Caki2 (cell line): ENCODE measurements at places on chromosomes 2 and 18. TPM values are rescaled to one million over a fixed set of nuclear protein-coding genes. Genes with fewer than 3 reads are reported as not detected.
A peak's percentile ranks its signal among the peaks of the same experiment; 100 is the strongest.

DNA sequence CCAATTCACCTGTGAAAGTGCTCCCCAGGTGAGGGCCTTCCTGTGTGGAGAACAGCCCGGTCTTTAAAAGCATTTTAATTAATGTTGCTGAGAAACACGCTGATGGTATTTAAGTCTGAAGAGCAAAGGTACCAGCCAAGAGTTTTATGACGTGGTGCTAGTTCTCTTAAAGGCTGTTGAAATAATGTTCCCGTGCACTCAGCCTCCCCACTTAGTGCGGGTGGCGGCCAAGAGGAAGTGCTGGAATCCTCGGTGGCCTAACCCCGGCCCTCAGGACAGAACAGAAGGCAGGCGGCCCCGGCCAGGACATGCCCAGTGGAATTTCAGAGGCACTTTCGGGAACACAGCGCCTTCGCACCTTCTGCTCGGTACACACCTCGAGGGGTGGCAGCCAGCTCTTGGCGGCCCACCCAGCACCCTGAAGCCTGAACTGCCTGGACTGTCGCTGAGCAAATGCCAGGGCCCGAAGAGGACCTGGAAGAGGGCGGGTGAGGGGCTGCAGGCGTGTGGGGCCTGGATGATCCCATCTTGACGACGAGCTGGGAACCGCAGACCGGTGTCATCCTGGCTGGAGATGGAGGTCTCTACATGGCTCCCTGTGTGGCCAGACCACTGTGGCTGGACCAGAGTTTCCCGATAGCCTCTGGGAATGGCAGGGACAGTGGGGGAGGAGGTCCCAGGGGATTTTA is 142.9 kb downstream of the ASB1 start:
- DNase-seq: no peak

DNA sequence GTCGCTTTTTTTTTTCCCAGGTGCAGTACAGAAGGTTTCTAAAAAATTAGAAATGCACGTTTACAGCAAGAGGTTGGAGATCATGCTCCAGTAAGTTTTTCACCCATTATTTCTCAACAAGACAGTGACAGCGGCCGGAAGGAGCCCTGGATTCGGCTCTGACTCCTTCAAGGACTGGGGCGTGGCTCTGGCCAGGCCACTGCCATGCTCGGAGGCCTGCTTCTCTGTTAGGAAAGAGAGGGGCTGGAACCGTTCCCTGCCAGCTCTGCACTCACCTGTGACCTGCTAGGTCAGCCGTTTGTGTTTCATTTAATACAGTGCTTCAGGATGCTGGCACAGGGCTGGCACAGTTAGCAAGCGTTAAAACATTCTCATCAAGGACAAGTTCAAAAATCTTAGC is 6.7 kb upstream of the IAH1 start:
- DNase-seq: peak; percentile 67

- peak; percentile 57 for DNase-seq
Observed at GRCh38 chr2:201126308-201127151, 10.6 kb downstream of the CFLAR start.

The MRPL33 gene
- total RNA-seq: 288 and 289 TPM in 2 replicates

The ANKRD30B gene
- not detected in 2 replicates for total RNA-seq

- no peak for DNase-seq
Observed at GRCh38 chr2:144326825-144327224, 193.1 kb downstream of the ZEB2 start.

The CEP76 gene
- 21.5 and 22.4 TPM in 2 replicates for total RNA-seq

DNA sequence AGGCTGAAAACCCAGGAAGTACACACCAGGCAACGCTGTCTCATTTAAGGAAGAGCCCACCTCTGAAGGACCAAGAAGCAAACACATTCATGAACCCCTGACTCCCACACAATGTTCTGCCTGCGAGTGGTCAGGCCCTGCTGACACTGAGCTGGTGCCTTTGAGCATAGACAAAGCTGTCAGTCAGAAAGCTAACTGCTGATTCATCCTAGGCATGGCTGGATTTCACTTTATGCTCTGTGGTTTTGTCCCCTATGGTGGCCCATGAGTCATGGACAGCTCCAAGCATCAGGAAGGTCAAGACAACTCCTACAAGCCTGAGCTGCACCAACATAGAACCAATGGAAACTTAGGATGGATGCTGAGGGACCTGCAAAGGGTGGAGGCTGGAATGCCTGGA is 78.9 kb downstream of the UXS1 start:
- DNase-seq: peak; percentile 98

The KCNE4 gene
- not detected in 2 replicates for total RNA-seq

The DSG1 gene
- not detected in 2 replicates for total RNA-seq
